ENCODE measurements at places on chromosomes 3 and 15. TPM values are rescaled to one million over a fixed set of nuclear protein-coding genes. Genes with fewer than 3 reads are reported as not detected.

DNA sequence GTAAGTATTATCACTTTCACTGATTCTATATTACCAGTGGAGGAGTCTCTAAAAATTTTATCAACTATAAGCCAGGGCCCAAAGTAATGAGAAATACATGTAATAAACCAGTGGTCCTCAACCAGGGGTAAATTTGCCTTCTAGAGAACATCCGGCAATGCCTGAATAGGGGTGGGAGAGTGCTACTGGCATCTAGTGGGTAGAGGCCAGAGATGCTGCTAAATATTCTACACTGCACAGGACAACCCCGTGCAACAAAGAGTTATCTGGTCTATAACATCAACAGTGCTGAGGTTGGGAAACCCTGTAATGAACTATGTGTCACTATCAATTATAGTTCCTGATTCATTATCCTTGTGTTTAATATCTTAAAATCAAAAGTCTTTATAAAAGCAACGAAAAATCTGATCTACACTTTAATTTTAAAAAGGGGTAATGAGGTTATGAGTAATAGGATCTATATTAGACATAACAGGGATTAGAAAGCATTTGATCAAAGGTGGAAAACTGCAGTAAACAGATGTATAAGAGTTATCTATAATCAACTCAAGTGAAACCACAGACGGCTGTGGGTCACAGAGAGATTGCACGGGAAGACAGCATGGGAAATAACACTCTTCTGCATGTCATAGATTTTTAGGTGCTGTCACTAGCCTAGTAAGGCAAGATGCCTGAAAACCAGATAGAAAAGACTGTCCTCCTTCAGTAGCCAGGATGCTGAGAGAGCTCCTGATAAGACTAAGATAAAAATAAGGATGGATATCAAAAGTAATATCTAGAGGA lies 2.0 kb downstream of the LYSMD2 start:
- no peak for DNase-seq
- peak overlapping the region; percentile 78 for H3K4me3 ChIP-seq
- H3K4me1 ChIP-seq = peaks cover 74% of the 10 kb centered on the region
- no peaks in the 10 kb centered on the region for H3K36me3 ChIP-seq
- H3K27me3 ChIP-seq = no peaks in the 10 kb centered on the region

Gene FBLN2
- 0.19 TPM for total RNA-seq

DNA sequence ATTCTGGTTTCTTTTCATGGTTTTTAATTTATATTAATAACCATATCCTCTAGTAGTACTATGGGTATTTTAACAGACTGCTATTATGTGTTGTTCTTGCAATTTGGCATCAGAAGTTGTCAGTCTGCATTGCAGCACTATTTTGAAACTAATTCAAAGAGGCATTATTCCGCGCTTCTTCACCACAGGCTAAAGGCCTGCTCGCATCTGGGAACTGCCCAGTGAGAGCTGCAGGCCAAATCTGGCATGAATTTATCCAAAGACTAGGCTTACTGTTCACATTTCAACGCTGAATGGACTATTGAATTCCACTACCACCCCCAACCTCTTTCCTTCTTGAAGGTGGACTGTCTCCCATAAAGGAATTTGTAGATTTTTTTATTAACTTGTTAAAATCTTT lies 310.4 kb upstream of the NR2F2 start:
- no peak for DNase-seq
- H3K27ac ChIP-seq = no peak overlapping the region
- no peaks in the 10 kb centered on the region for H3K4me1 ChIP-seq
- no peaks in the 10 kb centered on the region for H3K27me3 ChIP-seq

Gene FGD5
- total RNA-seq = not detected

Gene ZNF660
- total RNA-seq = 0.05 TPM

GRCh38 chr3:114502204-114502603 lies 208.4 kb downstream of the TIGIT start:
- H3K27ac ChIP-seq = no peak overlapping the region
- no peak overlapping the region for H3K4me3 ChIP-seq
- H3K27me3 ChIP-seq = no peaks in the 10 kb centered on the region
- DNase-seq = no peak

DNA sequence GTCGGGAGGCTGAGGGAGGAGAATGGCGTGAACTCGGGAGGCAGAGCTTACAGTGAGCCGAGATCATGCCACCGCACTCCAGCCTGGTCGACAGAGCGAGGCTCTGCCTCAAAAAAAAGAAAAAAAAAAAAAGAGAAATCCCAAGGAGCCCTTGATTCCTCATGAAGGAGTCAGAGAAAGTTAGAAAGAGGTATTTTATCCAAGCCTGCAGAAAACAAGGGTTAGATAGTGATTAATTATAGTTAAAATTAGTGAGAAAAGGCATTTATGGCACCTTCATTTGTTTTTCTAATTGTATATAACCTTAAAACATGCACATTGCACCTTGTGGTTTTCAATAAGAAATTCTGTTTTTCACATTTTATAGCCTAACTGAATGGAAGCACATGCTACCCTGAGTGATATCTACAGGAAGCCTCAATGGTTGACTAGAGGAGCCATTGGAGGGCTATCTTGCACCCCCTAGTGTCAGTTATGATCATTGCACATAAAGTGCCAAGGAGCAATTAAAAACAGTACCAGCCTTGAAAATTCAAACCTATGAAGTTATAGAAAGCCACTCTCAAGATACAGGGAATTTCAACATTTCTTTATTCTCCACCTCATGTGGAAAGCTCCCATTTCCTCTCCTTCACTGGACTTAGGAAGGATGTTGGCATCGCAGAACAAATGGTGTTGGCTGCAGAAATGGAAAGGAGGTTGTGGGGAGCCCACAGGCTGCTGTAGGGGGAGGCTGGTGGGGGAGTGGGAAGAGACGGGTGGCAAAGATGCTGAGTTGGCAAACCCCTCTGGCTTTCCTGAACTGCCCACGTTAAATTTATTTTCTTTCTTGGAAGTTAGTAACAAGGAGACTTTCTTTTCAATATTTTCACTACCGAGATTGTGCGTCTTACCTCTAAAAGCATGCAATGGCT lies 48.5 kb downstream of the ITGA11 start:
- H3K27me3 ChIP-seq = peaks cover 9% of the 10 kb centered on the region
- peaks cover 13% of the 10 kb centered on the region for H3K4me1 ChIP-seq
- H3K36me3 ChIP-seq = no peaks in the 10 kb centered on the region
- H3K4me3 ChIP-seq = no peak overlapping the region
- peak; percentile 27 for DNase-seq
- no peak overlapping the region for H3K27ac ChIP-seq

Gene PP2D1
- not detected for total RNA-seq

Gene ANKRD28
- 36.6 TPM for total RNA-seq

GRCh38 chr3:161489395-161489794 lies 7.2 kb upstream of the OTOL1 start:
- H3K4me1 ChIP-seq = no peaks in the 10 kb centered on the region
- H3K27ac ChIP-seq = no peak overlapping the region
- H3K27me3 ChIP-seq = peaks cover 7% of the 10 kb centered on the region
- H3K4me3 ChIP-seq = no peak overlapping the region
- no peaks in the 10 kb centered on the region for H3K36me3 ChIP-seq
- DNase-seq = no peak

Data from CD4-positive, alpha-beta T cell (primary cell).